ENCODE measurements at places on chromosomes 13 and 19.
A peak's percentile ranks its signal among the peaks of the same experiment; 100 is the strongest.

GRCh38 chr13:98476106-98476505, 100.8 kb downstream of the STK24 start:
- no peak for DNase-seq

- DNase-seq: no peak
Observed at GRCh38 chr13:91359111-91359510, 11.6 kb downstream of the MIR17HG start.

- no peak for DNase-seq
Observed at GRCh38 chr13:76848596-76848995, 37.6 kb downstream of the KCTD12 start.

DNA sequence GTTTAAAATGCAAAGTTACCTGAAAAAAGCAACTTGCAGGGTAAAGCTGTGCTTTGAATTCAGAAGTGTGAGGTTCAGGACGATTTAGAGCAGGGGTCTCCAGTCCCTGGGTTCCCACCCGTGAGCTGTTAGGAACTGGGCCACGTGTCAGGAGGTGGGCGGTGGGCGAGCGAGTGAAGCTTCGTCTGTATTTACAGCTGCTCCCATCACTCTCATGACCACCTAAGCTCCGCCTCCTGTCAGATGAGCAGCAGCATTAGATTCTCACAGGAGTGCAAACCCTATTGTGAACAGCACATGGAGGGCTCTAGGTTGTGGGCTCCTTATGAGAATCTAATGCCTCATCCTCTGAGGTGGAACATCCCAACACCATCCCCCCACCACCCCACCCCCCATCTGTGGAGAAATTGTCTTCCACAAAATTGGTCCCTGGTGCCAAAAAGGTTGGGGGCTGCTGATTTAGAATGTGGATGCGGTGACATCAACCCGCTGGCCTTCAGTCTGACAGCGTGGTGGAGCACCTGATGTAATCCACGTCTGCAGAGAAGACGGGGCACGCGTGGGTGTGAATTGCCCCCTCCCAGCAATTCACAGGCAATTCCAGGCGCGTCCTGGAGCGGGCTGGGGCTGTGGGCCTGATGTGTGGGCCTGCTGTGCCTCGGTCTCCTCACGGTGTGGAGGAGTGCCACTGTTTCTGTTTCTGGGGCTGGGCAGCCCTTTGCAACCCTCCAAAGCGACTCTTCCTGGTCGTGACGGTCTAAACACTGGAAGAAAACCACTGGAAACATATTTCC, 214.0 kb upstream of the SOX1 start:
- no peak for DNase-seq

DNA sequence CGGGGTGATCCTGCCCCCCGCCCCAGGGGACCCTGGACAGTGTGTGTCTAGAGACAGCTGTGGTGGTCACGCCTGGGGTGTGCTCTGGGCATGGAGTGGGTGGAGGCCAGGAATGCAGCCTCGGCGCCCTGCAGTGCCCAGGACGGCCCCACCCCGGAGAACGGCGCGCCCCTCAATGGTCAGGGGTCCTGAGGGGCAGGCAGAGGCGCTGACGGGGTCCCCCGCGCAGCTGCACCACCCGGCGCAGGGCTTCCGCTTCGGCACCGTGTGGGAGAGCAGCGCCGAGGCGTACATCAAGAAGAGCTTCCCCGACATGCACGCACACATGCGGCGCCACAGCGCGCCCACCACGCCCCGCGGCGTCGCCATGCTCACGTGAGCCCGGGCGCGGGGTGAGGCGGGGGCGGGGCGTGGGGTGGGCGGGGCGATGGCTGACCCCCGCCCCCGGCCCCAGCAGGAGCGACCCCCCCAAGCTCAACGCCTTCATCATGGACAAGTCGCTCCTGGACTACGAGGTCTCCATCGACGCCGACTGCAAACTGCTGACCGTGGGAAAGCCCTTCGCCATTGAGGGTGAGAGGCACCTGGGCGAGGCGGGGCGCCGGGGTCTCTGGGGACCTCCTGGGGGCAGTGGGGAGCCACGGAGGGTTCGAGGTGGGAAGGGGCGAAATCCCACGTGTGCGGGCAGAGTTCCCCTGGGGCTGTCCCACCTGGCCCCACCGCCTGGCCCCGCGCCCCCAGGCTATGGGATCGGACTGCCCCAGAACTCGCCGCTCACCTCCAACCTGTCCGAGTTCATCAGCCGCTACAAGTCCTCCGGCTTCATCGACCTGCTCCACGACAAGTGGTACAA, 7.4 kb downstream of the GRIN3B start:
- no peak for DNase-seq

DNA sequence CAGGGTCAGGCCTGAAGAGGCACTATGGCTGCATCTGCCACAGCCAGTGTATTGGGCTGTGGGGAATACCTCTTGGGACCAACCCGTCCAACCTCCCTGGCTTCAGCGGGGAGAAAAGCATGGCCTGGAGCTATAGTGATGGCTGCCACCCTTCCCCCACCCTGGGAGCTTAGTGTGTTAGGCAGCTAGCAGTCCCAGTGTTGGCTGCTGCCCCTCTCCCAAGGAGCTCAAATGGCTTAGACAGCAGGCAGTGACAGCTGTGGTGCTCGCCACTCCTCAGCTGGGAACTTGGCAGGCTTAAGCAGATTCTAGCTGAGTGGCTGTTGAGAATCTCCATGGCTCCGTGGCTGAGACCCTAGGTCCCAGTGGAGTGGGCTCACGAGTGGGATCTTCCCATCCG, 19.7 kb downstream of the ACOD1 start:
- DNase-seq: no peak

- DNase-seq: no peak
Observed at GRCh38 chr13:106416645-106417044, 118.8 kb downstream of the EFNB2 start.

DNA sequence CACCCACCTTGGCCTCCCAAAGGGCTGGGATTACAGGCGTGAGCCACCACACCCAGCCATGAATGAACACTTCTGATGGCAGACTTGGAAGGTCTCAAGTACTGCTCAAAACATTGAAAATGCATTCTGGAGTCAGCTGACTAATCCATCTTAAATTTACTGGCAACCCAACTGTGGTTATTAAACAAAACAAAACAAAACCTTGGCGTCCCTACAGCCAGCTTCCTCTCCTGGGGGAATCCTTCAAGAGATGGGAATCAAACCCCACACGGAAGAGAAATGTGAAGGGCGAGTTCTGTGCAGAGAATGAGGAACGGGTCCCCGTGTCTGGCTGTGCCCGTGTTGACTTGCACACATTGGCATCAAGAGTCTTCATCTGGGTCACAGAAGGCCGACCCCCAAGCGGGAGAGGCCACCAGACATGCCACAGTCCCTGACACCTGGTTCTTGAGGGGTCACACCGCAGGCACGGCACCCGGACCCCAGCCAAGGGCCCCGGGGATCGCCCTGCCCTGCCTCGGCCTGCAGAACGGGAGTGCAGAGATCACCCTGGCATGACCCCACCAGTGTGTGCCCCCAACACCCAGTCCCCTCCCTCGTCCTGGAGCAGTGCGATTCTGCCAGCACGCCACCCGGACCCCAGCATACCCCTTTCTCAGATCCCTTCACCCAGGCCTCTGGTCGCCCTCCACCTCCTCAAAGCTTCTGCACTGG, 3.2 kb downstream of the MAP2K2 start:
- DNase-seq: no peak

DNA sequence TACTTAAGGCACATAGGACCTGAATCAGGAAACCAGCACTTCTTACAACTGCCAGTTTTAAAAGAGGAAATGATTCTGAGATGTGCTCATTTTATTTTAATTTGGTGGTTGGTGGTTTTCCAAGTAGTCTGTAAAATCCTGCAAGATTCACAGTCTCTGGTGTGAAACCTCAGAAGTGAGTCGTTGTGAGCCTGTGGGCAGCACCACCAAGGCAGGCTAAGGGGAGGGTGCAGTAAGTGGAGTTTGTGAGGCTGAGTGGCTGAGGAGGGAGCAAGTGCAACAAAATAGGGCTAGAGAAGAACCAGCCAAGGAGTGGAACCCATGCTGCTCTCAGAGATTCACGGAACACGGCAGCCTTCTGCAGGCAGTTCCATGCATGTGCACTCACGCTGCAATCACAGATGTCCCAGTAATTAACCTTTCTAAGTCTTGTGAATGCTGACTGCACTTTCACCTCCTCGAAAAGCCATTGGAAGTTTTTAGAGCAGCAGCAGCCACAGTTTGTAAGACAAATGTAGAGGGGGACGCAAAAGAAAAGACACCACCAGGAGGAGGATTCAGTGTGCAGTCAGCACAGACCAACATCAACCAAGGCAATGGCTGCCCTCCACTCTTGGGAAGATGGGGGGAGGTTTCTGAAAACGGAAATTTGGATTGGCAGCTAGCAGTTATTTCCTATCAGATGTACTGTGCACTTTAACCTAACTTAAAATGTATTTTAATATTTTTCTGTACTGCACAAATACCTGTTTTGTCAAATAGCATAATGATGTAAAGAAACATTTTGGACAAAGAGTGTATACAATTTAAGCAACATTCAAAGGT, 44.9 kb downstream of the ESD start:
- peak; percentile 15 for DNase-seq

GRCh38 chr19:47122359-47123335, 8.0 kb upstream of the SAE1 start:
- DNase-seq: peak; percentile 62

GRCh38 chr19:10603873-10604459, 16.9 kb upstream of the AP1M2 start:
- no peak for DNase-seq

- DNase-seq: peak; percentile 76
Observed at GRCh38 chr19:57599761-57600383, at the start of gene ZNF530. ZNF530 (plus strand) TSS chr19:57599885; CDS start chr19:57604346, 4,461 bp downstream.

DNA sequence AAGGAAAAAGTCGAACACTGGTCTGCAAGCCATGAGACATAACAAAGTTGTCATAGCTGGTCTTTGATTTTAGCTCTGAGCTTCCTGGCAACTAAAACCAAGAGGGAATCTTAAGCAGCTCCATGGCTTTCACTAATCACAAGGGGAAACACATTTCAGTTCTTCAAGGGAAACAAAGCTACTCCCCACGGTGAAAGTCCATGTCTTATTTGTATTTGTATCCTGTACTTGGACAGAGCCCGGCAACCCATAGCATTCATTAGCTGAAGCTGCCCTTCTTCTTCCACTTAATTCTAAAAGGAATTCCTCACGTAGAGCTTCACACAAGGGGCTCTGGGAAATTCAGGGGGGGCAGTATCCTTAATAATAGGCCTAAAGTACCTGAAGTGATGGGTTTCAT, 128.9 kb downstream of the RGCC start:
- DNase-seq: no peak

DNA sequence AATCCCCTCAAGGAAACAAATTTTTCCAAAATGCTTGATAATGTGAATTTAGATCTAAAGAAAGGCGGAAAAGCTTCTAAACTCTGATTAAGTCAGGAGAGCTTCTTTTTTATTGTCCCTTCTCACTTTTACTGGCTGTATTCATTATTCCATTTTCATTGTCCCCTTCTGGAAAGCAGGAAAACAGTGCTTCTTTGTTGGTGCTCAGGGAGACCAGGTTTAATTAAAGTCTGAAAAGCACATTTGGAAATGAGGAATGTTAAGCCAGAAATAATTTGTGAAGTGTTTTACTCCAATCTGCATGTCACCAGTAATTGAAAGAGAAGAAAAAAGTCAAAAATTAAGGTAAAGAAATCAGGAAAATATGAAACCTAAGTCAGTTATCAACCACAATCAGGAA, 43.5 kb upstream of the TSC22D1 start:
- DNase-seq: no peak

DNA sequence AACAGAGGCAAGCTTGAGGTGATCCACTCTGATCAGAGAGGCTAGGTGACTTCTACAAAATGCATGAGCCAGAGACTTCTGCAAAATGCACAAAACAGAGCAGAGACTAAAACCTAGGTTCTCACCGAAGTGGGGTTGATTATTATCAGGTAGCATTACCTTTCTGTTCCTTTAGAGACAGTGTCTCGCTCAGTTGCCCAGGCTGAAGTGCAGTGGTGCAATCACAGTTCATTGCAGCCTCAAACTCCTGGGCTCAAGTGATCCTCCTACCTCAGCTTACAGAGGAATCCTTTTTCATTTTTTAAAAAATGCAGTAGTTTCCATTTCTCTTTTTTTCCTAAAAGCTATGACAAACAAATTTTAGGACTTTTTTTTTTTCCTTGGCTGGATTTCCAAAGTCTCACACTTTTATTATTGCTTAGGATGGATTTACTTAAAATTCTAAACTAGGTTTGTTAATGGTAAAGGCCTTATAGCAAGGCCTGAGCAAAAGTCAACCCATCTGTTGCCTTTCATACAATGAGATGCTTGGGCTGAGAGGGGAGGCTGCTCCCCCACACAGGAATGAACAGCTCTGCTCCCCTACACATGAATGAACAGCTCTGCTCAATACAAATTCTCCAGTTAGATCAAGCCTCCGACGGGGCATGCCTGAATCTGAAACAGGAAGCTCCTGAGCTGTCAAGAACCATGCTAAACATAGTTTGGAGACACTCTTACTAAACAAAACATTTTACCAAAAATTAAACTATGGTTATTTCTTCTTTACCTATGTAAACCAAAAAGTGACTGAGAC, 18.8 kb upstream of the TNFRSF19 start:
- DNase-seq: no peak

- DNase-seq: no peak
Observed at GRCh38 chr19:49843265-49843664, 7.7 kb upstream of the PTOV1 start.

GRCh38 chr19:31512181-31512970, 163.1 kb upstream of the TSHZ3 start:
- no peak for DNase-seq

- DNase-seq: no peak
Observed at GRCh38 chr13:30480292-30480950, 14.7 kb upstream of the HMGB1 start.

DNA sequence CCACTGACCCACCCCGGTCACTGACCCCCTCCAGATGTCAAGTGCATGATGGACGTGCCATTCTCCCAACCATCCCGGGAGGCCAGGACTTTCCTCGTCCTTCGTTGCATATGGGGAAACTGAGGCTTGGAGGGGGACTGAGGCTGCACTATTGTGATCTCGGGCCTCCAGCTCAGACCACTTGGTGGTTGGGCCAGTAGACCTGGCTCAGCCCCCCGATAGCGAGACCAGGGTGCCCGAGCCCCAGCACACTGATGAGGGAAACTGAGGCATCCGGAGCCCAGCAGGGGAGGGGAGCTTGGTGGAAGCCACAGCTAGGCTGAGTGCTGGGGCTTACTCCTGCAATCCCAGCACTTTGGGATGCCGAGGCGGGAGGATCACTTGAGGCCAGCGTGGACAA, 10.4 kb downstream of the EFNA2 start:
- no peak for DNase-seq

DNA sequence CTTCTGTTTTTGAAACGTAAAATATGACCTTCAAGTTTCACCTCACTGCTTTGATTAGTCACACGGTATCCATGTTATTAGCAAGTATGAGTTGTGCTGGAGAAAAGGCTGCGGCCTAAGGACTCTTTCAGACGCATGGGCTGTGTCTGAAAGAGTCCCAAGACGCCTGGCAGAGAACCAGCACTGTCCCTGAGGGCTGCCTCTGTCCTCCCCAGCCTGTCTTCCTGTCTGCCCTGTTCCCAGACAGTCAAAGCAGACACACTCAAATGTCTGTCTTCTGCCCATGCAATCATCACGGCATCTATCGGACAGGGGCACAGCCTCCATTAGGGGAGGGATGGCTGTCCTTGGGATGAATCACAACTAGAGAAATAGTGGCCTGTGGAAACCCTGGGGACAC, 65.5 kb downstream of the DPY19L3 start:
- no peak for DNase-seq
